ENCODE measurements at places on chromosomes 1 and 21. TPM values are rescaled to one million over a fixed set of nuclear protein-coding genes. Genes with fewer than 3 reads are reported as not detected.
A peak's percentile ranks its signal among the peaks of the same experiment; 100 is the strongest.

Gene FNBP1L
- 63.3 TPM for total RNA-seq

Gene C1QB
- not detected for total RNA-seq

Gene CFHR2
- total RNA-seq = not detected

GRCh38 chr21:25911730-25912401 is 177.1 kb downstream of the GABPA start:
- peaks cover 20% of the 10 kb centered on the region for H3K36me3 ChIP-seq
- no peak for DNase-seq
- no peaks in the 10 kb centered on the region for H3K27me3 ChIP-seq

GRCh38 chr1:21514245-21514644 is 5.0 kb downstream of the ALPL start:
- no peak overlapping the region for H3K4me3 ChIP-seq
- peaks cover 32% of the 10 kb centered on the region for H3K4me1 ChIP-seq
- H3K27me3 ChIP-seq = no peaks in the 10 kb centered on the region

GRCh38 chr1:53992085-53992874 is 25.7 kb downstream of the LDLRAD1 start:
- H3K4me3 ChIP-seq = no peak overlapping the region
- DNase-seq = no peak

DNA sequence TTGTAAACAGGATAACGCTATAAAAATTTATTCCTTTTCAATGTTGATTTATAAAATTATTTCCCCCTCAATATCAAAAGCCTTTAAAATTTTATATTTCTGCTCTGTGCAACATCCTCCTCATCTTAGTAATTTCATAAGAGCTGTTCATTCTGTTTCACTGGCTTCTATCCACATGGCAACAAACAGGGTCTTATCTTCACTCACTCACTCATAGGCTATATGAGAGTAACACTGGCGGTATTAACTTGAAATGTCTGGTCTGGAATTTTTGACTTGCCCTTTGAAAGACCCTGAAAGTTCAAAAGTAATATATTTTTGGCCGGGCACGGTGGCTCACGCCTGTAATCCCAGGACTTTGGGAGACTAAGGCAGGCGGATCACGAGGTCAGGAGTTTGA is 77.4 kb upstream of the KRTAP11-1 start:
- no peaks in the 10 kb centered on the region for H3K4me1 ChIP-seq
- no peak for DNase-seq
- H3K4me3 ChIP-seq = no peak overlapping the region
- H3K27me3 ChIP-seq = no peaks in the 10 kb centered on the region

DNA sequence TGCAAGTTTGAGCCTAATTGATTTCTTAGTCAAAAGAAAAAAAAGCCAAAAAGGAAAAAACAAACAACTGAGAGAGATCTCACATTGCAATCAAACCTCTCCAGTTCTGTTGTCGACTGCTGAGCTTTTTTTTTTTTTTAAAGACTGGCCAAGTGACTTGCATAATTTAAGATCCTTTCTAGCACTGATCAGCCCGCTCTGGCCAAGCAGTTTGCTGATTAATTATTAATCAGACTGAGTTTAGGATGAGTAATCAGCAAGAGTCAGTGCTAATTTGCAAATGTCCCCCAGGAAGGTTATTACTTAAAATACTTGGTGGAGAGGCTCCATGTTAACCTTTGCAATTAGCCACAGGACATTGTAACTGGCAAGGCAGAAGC is 39.3 kb downstream of the HMGB4 start:
- H3K27ac ChIP-seq = no peak overlapping the region
- no peak overlapping the region for H3K4me3 ChIP-seq
- H3K36me3 ChIP-seq = no peaks in the 10 kb centered on the region
- peak; percentile 21 for DNase-seq

- H3K36me3 ChIP-seq = no peaks in the 10 kb centered on the region
- H3K4me1 ChIP-seq = no peaks in the 10 kb centered on the region
- no peak overlapping the region for H3K4me3 ChIP-seq
These were observed 184.9 kb downstream of the PLA2G4A start for GRCh38 chr1:187013582-187014200.

- peaks cover 23% of the 10 kb centered on the region for H3K4me1 ChIP-seq
- H3K27ac ChIP-seq = no peak overlapping the region
- H3K4me3 ChIP-seq = no peak overlapping the region
- DNase-seq = no peak
These were observed 3.7 kb upstream of the SAMD11 start for GRCh38 chr1:920010-920409.

DNA sequence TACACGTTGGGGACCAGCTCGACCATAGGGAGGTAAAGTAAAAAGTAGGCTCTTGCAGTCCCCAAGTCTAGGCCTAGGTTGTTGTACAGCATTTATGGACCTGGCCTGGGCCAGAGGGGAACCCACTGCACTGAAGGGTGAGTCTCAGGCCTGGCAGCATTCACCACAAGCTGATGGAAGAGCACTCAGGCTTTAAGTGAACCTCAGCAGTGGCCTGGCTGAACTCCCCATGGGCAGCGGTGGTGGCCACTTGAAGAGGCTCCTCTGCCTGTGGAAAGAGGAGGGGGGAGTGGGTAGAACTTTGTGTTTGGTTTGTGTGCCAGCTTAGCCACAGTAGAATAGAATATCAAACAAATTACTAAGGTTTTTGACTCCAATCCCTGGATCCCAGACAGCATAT is 176.2 kb upstream of the PRMT6 start:
- no peaks in the 10 kb centered on the region for H3K36me3 ChIP-seq
- H3K27me3 ChIP-seq = no peaks in the 10 kb centered on the region
- H3K4me1 ChIP-seq = no peaks in the 10 kb centered on the region
- no peak for DNase-seq
- no peak overlapping the region for H3K4me3 ChIP-seq

DNA sequence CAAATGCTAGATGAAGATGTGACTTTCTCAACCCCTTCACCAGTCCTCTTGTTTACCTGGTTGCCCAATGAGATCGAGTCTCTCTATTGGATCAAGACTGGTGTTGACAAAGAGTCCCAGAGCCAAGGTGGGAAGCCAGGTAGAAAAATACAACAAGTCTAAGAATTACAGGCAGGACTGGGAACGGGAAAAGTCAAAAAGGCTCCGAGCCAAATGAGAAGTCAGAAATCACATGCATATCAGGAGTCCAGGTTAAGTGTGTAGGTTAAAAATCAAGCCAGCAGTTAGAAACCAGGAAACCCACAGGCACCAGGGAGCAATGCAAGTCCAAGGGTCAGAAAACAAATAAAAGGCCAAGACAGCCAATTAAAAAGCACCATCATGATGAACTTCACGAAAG is 27.4 kb upstream of the DUSP23 start:
- H3K27ac ChIP-seq = no peak overlapping the region
- no peak overlapping the region for H3K4me3 ChIP-seq
- no peaks in the 10 kb centered on the region for H3K36me3 ChIP-seq
- no peak for DNase-seq

GRCh38 chr1:219413536-219413935 is 199.4 kb downstream of the ZC3H11B start:
- no peak for DNase-seq
- H3K4me1 ChIP-seq = peaks cover 13% of the 10 kb centered on the region
- H3K27ac ChIP-seq = no peak overlapping the region
- no peaks in the 10 kb centered on the region for H3K36me3 ChIP-seq
- no peak overlapping the region for H3K4me3 ChIP-seq

- peaks cover 10% of the 10 kb centered on the region for H3K4me1 ChIP-seq
- no peaks in the 10 kb centered on the region for H3K27me3 ChIP-seq
- no peaks in the 10 kb centered on the region for H3K36me3 ChIP-seq
- H3K4me3 ChIP-seq = no peak overlapping the region
- DNase-seq = no peak
These were observed 28.1 kb upstream of the B3GALNT2 start for GRCh38 chr1:235532360-235532759.
